Activated CD4-positive, alpha-beta T cell treated with anti-CD3 and anti-CD28 coated beads, Interleukin-2, amount 50 U/mL, for 48 hours (primary cell): ENCODE measurements at places on chromosomes 12 and 14.

DNA sequence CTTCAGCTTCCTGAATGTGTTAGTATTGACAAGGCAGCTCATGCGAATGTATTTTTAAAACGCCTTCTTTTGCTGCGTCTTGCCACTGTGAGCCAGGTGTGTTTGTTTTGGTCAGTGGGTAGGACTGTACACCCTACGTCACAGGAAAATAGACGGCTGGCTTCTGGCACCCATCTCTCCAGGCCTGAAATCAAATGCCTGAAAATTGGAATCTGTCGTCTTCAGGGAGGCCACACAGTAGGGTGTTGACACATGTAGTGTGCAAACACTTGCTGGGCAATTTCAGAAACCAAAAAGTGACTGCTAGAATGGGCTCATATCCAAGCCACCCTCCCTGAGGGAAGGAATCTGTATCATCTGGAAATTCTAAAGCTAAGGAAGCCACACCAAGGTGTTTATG, 209.3 kb downstream of the TTC8 start:
- DNase-seq = no peak

DNA sequence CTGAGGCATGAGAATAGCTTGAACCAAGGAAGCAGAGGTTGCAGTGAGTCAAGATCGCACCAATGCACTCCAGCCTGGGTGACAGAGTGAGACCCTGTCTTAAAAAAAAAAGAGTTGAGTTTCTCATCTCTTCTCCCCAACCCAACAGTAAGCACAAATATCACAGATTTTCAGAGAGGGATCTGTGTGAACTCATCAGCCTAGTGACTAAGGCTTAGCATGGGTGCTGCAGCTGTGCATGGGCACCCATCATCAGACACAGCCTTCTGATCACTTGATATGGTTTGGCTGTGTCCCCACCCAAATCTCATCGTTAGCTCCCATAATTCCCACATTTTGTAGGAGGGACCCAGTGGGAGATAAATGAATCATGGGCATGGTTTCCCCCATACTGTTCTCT, 298.9 kb downstream of the PCNX1 start:
- no peak for DNase-seq

- no peak for DNase-seq
Observed at GRCh38 chr12:125944446-125944845, 879.2 kb downstream of the AACS start.

DNA sequence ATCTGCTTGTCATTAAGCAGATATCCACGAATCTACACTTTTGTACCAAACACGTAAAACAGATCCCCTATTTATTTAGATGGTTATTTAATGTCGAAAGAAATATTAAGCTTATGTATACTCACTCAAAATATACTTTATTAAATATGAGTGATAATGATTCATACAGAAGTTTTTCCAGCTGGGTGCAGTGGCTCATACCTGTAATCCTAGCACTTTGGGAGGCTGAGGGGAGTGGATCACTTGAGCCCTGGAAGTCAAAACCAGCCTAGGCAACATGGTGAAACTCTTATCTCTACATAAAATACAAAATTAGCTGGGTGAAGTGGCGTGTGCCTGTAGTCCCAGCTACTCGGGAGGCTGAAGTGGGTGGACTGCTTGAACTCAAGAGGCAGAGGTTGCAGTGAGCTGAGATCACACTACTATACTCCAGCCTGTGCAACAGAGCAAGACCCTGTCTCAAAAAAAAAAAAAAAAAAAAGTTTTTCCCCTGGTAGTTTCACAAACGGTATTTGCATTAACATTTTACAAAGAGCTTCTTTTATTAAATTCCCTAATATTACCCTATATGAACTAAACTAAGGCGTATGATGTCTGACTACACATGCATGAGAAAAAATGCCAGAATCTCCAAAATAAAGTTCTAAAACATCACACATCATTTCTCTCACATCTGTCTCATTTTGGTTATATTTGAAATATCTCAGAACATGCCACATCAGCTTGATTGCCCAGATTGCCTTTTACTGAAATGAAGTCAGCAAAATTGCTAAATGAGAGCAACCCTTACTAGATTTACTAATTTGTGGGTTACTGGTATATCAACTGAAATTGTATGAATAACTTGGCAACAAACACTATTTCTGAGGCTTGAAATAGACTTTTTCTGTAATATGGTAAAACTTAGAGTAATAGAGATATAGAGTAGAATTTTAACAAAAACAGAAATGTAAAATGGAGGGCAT, 74.9 kb downstream of the PAWR start:
- no peak for DNase-seq

- DNase-seq = no peak
Observed at GRCh38 chr12:65878540-65878939, 54.3 kb downstream of the HMGA2 start.

DNA sequence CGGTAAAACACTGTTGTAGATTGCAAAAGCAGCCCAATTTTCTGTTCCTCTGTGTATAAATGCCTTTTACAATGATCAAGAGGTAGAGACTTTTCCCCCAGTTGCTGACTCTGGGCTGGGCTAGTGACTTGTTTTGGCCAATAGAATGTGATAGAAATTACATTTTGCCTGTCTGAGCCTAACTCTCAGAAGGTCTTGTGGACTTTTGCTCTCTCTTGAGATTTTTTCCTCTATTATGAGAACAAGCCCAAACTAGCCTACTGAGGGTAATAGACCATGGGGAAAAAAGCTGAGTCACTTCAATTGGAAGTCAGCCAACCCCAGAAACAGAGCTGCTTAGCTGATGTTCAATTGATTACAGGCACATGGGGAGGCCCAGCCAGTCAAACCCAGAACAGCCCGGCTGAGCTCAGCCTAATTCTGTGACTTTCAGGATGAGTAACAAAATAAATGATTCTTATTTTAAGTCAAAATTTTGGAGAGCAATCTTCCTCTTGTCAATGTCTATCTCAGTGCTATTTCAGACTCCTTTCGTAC, 61.4 kb downstream of the MYF5 start:
- DNase-seq = peak; percentile 21

GRCh38 chr14:78075033-78075432, 95.1 kb upstream of the NRXN3 start:
- DNase-seq = no peak

GRCh38 chr14:24986206-24986893, 63.6 kb downstream of the STXBP6 start:
- DNase-seq = no peak

- peak; percentile 20 for DNase-seq
Observed at GRCh38 chr14:20440882-20441281, 4.9 kb upstream of the KLHL33 start.

DNA sequence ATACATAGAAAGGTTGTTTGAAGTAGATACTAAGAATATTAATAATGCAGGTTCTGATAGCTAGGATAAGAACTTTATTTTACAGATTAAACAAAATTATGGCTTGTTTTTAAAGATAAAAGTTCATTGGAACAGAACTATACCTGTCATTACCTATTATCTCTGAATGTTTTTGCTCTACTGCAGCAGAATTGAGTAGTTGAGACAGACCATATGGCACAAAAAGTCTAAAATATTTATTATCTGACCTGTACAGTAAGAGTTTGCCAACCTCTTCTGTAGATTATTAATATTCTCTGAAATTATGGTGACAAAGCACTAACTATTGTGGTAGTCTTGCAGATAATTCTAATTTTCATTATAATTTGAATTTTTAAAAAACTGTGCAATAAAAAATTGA, 829.1 kb upstream of the MGAT4C start:
- no peak for DNase-seq

DNA sequence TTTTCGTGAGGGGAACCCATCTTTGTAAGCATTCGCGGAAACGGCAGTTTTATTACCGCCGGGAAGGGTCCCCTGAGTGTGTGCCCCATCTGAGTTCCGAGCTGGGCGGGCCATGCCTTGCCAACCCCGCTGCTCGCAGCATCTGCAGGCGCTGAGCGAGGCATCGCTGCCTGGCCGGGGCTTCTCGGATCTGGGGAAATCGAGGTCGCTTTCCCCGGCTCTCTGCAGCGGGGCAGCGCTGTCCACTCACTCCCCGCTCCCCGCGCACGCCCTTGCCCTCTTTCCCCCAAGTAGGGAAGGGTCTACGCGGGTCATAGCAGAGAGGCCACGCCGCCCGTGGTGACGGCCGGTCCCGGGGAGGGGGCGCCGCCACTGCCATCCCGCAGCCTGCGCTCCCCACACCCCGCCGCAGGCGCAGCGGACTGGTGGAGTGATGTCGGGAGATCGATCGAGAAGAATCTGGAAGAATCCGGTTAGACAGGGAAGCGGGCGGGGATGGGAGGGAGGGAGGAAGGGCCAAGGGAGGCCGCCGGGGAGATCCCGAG, 507 bp upstream of the FKBP4 start:
- DNase-seq = peak; percentile 27

GRCh38 chr12:89278862-89279261, 73.4 kb downstream of the DUSP6 start:
- no peak for DNase-seq

- no peak for DNase-seq
Observed at GRCh38 chr12:3145033-3145432, 67.9 kb downstream of the TSPAN9 start.

DNA sequence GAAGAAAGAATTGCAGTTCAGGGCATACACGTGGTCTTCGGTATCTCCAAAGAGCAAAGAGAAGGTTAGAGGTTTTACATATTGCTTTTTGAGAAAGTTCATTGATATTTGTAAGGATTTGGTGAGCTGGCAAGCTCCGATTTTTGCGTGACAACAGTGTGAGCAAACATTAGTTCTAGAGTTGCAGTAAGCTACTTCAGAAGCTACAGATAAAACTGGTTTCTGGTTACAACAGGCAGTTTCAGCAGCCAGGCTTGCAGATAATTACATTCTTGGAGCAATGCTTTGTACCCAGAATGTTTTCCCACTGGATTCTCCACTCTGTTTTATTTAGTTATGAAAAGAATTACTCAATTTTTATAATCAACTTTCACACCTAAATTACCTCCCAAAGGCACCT, 28.2 kb downstream of the KLRK1 start:
- DNase-seq = no peak

- no peak for DNase-seq
Observed at GRCh38 chr14:23347406-23348296, 5.0 kb downstream of the SLC22A17 start.

GRCh38 chr12:109621211-109621694, 47.7 kb downstream of the MVK start:
- DNase-seq = no peak

DNA sequence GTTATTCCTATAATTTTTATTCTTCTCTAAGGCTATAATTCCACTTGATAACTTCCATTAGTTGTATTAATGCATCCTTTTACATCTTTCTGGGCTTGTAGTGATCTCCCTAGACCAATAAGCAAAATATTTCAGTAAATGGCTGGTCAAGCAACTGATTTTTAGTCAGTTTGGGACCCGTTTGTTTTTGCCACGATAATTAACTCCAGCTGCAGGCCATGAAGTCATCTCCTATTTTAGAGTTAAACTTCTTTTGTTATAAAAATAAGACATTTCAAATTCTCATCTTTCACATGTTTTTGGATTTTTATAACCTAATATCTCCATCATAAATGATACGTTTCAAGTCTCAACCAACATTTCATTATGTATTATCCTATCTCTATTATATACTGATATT, 49.4 kb downstream of the MAGOHB start:
- DNase-seq = no peak

DNA sequence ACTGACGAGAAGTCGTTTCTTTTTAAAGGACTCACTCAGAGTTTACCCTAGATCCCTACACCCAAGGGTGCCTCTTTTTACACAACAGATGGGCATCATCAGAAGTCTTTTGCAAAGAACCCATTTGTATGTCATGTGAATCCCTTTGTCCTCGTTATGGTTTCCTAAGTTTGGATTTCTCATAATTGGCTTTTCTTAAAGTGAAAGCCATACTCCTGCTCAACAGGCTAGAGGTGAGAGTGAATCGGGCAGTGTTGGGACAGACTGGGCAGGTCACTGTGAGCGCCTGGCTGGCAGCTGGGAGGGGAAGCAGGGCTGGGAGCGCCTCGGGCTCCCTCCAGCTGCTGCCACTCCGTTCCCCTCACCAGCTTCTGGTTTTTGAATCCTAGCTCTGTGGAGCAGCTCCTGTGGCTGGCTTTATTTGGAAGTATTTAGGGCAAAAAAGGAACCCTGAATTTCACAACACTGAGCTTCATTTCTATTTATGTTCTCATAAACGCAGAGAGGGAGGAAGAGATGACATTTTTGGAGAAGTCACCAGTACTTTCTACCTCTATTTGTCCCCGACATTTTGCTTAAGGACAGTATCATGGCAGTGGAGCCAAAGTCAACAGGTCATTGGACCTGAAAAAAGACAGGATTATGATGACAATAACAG, 63.8 kb upstream of the ACTN1 start:
- DNase-seq = no peak

DNA sequence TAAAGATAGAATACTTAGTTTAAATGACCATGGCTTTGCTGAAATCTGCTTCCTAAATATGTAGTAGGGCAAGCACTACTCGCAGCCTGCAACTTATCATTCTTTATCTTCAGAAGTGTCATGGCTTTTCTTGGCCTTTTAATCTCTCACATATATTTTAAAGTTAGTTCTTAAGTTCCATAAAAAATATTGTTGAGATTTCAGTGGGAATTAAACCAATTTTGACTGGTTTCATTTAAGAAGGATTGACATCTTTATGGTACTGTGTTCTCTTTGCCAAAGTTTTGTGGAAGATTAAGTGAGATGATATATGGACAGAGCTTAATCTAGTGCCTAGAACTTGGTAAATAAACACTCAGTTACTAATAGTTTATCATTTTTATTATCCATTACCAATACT, 56.7 kb downstream of the KIAA0586 start:
- no peak for DNase-seq

GRCh38 chr12:55972042-55972441, 1.8 kb upstream of the RAB5B start:
- no peak for DNase-seq

DNA sequence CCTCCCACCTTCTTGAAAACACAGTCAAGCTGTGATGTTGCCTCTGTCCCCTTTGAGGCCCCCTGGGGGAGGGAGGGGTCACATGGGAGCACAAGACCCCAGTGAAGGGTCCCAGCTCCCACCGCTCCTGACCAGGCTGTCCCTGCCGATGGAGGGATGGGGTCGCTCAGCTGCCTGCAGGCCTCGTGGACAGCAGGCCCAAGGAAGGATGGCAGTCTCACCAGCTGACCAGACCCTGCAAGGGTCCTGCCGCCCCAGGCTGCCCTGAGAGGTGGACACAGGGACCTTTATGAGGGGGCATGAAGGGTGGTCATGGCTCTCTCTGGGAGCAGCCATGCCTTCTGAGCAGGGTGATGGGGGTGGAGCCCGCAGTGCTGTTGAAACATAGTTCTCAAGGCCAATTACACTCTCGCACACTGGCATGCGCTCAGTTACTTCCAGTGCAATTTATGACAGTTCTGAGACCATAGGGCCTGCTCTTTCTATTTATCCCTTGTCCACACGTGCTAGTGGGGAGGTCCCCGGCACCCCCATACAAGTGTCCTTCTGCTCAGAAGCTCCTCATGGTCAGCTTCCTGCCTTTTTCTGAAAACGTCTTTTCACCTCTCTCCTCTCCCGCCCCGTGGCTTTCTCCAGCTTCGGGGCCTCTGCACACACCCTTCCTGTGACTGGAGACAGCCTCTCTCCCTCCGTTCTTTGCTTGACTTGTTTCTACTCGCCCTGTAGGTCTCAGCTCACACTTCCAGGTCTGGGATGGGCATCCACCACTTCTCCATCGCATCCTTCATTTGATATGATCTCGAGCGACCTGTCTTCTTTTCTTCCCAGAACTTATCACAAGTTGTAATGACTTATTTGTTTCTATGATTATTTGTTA, 313.1 kb downstream of the ADGRD1 start:
- DNase-seq = no peak

- DNase-seq = no peak
Observed at GRCh38 chr12:97921979-97922722, 459.5 kb downstream of the RMST start.

GRCh38 chr14:52619687-52620086, 67.1 kb downstream of the GPR137C start:
- no peak for DNase-seq

GRCh38 chr12:5492562-5492961, 60.7 kb downstream of the NTF3 start:
- DNase-seq = no peak
